ENCODE measurements at places on chromosomes 7 and 10.

DNA sequence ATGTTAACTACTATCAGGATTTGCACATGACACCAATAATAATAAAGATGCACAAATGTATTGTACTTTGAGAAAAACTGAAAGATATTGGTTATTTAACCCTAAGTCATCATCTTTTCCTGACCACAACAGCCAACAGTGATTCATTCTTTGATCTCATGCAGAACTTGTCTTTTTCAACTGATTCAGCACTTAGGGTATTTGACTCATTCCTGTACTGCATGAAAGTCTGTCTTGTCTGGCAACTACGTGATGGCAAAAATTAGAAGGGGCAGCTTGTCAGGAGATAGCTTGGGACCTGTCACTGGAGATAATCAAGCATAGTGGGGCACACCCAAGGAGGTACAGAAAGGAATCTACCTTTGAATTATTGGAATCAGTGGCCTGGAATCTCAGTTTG lies 77.8 kb upstream of the LRRC17 start:
- no peak for DNase-seq

GRCh38 chr7:37786741-37787569 lies 61.4 kb upstream of the NME8 start:
- no peak for DNase-seq

GRCh38 chr10:13658264-13658663 lies 71.5 kb downstream of the PRPF18 start:
- no peak for DNase-seq

GRCh38 chr10:86710987-86711512 lies 42.7 kb downstream of the LDB3 start:
- DNase-seq: peak; percentile 90

DNA sequence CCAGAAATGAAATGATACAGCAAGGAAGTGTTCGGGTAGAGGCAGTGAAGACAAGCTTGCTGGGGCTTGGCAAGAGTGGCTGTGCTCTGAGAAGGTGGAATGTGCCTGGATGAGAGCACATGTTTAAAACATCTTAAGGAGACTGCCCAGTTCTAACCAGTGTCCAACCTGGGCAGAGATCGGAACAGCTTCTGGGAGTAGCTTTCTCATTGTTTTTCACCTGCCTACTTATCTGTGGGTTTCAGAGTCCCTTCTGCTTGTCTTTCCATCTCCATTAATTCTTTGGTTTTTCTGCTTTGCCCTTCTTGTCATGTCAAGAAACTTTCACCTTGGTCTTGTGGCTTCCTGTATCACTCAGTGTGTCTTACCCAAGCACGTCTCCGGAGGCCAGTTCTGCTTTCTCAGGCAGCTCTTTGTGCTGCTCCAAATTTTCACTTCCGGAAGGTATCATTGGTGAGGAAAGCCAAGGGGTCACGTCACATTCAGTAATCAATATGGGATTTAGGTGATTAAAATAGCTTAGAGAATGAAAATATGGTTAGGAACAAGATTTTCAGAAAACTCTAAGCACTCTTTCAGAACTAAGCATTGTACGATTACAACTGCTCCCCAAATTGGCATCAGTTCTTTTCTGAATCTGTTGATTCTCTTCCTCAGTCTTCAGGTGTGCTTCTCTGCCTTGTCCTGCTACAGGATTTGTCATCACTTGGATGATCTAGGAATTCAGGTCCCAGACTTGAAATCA lies 5.5 kb upstream of the LAMB4 start:
- DNase-seq: no peak

DNA sequence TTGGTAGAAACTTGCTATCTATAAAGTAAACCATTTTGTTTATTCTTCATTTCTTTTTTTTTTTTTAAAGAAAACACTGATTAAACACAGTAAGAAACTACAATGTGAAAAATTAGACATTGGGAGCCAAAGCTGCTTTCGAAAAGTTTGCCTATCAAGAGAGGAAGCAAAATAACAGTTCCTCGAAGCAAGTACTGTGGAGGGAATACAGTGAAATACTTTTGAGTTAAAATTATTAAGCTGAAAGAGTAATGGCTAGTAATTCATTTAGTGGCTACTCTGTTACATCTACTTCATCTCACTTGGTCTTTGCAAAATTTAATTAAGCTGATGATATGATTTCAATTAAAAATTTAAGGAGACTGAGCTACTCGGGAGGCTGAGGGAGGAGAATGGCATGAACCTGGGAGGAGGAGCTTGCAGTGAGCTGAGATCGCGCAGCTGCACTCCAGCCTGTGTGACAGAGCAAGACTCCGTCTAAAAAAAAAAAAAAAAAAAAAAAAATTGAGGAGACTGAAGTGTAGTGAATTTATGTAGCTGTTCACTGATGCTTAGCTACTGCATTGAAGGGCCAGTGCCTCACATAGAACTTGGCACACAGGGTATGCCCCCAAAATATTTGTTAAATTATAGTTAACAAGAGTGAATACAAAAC lies 982.1 kb upstream of the MBL2 start:
- no peak for DNase-seq

GRCh38 chr7:155752756-155753445 lies 59.4 kb downstream of the SHH start:
- DNase-seq: no peak

DNA sequence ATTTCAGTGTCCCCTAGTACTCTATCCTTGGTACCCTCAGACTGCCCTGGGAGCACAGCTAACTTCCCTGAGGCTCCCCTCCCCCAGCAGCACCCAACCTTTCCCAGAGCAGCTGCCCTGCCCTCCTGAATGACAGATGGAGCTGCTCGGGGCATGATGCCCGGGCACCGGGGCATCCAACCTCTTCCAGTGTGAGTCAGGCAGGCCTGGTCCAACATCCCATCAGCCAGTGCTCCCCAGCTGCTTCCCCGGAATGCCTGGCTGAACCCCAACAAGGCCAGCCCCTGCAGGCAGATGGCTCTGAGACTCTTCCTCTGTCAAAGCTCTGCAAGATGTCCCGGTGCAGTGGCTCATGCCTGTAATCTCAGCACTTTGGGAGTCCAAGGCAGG lies 11.9 kb upstream of the TSPAN15 start:
- no peak for DNase-seq

DNA sequence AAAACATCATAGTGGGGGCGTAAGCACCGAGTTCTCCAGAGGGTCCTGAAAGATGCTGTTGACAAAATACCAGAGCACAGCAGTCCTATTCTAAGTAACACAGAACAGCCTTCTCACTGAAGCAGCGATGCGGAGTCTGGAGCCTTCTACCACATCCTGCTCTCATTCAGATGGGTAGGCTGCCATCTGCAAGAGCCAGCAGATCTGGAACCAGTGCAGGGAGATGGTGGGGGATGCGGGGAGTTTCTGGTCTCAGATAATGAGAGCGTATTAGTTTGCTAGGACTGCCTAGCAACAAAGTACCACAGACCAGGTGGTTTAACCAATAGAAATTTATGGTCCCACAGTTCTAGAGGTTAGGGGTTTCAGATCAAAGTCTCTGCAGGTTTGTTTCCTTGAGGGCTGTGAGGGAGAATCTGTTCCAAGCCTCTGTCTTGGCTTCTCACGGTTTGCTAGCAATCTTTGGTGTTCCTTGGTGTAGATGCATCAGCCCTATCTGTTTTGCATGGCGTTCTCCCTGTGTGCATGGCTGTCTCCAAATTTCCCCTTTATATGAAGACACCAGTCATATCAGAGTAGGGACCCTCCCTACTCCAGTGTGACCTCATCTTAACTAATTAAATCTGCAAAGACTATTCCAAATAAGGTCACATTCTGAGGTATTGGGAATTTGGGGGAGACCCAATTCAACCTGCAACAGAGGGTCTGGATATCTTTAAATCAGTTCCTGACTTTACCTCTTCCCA lies 52.0 kb upstream of the STEAP1B start:
- DNase-seq: no peak

GRCh38 chr10:77007834-77008233 lies 629.8 kb downstream of the KCNMA1 start:
- no peak for DNase-seq

DNA sequence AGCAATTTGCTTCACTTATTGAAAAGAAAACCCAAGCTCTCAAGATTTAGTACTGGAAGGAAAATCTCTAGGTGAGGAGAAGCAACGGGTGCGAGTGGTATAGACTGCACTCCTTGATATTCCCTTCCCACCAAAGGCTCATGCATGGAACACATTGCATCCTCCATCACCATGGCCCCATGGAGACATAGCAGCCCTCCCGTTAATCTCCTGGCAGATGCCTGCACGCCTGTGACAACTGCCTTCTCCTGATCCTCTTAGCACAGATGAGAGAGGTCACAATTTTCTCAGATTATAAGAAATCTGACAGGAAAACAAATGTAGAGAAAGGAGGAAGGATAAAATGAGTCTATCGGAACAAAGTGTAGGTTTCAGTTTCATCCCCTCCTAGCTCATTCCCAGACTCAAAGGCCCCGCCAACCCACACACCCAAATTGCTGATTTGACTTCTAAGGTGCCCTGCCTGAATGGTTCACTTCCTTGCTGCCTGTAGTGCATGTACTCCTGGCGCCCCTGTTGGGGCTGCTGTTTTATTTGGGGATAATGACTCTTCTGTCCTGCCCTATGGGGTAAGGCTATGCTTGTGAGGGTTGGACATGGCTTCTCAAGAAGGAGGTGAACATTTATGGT lies 50.0 kb downstream of the PLXNA4 start:
- no peak for DNase-seq

- no peak for DNase-seq
Measured at GRCh38 chr7:8143151-8143874, 118.7 kb downstream of the ICA1 start.

DNA sequence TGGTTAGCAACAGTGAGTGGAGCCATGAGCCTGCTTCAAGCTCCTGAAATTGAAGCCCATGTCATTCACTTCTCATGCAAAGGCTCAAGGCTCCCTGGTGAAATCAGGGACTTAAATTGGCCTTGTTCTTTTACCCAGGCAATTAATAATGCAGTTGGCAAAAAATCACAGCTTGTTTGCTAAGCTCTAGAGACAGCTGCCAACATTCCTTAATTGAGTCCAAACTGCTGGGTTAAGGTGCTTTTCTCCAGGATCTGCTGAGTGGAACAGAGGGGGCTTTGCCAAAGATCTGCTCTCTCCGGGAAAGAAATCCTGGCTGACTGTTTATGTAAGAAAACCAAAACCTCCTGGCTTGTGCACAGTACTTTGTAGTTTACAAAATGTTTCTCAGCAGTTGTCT lies 257.6 kb upstream of the GHITM start:
- DNase-seq: no peak

DNA sequence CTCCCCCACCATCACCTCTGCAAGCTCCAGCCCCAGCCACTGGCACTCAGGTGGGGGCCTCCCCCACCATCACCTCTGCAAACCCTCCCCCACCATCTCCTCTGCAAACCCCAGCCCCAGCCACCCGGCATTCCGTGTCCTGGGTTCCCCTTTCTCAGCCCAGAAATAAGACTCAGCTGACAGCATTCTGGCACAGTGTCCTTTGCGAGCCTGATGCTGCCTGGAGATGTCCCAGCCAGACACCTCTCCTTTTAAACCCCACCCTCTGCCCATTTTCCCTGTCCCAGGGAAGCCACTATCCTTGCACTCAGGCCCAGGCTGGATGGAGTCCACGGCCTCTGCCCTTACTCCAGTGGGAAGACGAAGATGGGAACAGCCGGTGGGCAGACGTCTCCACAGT lies 49.8 kb downstream of the ELFN1 start:
- DNase-seq: no peak
